ENCODE measurements at places on chromosomes 16 and 17.

DNA sequence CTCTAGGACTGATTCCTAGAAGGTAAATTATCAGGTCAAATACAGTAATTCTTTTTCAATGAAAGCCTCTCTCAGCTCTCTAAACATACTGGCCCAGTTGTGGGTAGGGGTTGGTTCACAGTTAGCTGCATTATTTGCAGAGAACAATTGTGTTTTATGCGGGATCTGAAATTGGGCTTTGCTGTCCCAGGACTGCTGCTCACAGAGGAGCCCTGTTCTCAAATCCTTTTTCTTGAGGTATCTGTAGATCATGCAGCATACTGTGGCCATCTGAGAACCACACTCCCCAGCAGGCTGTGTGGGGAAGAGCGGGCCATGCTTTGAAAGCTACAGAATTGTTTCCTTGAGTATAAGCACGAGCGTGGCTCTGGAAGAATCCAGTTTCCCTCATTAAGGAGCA lies 17.5 kb downstream of the MTHFSD start:
- no peak for DNase-seq

DNA sequence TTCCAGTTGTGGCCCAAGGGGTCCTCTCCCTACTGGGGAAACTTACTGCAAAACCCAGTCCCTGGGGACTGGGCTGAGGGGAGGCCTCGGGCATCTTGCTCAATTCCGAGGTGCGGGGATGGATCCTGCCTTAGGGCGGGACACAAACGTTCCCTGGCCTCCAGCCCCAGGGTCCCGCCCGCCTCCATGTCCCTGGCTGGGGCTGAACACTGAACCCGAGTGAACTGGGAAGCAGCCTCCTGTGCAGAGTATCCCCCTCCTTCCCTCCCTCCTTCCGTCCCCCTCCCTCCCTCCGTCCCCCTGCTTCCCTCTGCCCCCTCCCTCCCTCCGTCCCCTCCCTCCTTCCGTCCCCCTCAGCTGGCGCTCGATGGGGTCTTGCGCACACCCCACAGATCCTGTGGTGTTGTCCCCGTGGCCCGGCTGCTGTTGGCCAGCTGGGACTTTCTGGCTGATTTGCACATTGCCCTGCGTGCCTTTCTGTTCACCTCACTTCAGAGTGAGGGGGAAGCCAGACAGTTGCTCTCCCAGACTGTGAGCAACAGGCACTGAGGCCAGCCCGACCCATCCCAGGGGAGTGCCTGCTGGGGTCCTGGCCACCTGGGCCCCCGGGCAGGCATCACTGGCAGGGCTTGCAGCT lies 5.5 kb downstream of the TRAF7 start:
- DNase-seq = no peak

GRCh38 chr17:71084219-71084618 lies 914.9 kb downstream of the KCNJ2 start:
- DNase-seq = no peak

DNA sequence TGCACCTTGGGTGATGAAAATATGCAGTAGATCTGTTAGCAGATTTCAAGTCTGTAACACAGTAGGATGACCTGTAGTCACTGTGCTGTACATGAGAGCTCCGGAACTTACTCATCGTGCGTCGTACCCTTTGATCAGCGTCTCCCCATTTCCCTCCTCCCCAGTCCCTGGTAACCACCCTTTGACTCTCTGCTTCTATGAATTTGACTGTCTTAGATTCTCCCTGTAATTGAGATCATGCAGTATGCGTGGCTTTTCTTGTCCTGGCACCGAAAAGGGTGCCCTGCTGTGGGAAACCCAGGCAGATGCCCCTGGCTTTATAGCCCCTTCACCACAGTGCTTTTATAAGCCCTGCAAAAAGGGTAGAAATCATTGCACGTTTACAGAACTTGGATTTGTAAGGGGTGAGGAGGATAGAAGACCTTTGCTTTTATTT lies 20.5 kb downstream of the CLEC16A start:
- peak; percentile 78 for DNase-seq

DNA sequence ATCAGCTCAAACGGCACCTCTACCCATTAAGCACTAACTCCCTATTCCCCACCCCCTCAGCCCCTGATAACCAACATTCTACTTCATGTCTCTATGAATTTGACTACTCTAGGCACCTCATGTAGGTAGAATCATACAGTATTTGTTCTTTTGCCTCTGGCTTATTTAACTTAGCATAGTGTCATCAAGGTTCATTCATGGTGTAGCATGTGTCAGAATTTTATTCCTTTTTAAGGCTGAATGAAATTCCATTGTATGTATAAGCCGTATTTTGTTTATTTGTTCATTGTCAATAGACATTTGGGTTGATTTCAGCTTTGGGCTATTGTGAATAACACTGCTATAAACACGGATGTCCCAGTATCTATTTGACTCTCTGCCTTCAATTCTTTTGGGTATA lies 794.9 kb upstream of the SOX9 start:
- DNase-seq = no peak

DNA sequence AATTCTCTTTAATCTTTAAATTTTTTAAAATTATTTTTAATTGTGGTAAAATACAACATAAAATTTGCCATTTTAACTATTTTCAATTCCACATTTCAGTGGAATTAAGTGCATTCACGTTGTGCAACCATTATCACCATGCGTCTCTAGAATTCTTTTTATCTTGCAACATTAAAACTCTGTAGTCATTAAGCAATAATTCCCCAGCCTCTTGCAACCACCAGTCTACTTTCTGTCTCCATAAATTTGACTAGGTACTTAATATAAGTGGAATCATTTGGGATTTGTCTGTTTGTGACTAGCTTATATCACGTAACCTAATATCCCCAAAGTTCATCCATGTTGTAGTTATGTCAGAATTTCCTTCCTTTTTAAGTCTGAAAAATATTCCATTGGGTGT lies 79.1 kb downstream of the TAOK1 start:
- DNase-seq = no peak

DNA sequence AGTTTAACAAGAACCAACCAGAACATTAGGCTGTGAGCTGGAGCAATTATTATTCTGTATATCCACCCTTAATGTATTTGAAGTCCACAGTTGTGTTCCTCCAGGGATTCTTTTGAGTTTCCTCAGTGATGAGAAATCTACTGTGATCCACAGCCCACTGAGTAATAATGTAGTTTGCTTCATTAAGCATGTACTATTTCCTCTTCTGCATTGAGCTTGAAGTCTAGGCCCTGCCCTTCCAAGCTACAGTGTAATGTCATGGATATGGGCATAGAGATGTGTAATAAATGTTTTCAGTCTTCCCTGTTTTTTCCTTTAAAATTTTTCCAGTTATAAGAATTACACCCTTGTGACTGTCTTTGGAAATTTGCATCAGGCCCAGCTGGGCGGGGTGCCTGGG lies 36.4 kb upstream of the SLC12A3 start:
- no peak for DNase-seq

DNA sequence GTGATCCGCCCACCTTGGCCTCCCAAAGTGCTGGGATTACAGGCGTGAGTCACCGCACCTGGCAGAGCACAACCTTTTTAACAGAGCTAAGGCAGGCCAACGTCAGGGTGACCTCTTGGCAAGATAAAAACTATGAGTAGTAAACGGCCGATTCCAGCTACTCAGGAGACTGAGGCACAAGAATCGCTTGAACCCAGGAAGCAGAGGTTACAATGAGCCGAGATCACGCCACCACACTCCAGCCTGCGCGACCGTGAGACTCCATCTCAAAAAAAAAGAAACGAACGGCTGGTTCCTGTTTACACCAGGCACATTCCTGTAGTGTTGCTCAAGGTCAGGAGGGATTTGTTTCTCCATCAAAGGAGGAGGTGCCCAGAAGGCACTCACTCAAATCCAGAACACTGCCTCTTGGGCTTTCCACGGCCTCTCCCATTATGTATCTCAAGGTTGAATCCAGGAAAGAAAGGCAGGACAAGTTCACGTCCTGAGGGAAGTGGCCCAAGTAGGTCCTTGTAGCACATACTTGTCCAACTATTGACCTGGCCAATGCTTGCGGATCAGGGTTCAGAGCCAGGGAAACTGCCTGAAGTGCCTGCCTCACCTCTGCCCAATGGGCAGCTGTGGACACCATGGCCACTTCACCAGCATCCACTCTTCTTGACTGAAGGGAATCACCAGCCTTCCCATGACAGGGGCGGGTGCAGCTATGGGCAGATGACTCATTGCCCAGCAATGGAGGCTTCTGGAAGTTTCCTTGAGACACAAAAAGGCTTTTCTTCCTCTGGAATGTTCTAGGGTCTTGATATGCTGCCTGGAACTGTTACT lies 13.5 kb downstream of the KNOP1 start:
- DNase-seq = no peak

- DNase-seq = no peak
Measured at GRCh38 chr16:68740628-68741346, 3.7 kb downstream of the CDH1 start.

DNA sequence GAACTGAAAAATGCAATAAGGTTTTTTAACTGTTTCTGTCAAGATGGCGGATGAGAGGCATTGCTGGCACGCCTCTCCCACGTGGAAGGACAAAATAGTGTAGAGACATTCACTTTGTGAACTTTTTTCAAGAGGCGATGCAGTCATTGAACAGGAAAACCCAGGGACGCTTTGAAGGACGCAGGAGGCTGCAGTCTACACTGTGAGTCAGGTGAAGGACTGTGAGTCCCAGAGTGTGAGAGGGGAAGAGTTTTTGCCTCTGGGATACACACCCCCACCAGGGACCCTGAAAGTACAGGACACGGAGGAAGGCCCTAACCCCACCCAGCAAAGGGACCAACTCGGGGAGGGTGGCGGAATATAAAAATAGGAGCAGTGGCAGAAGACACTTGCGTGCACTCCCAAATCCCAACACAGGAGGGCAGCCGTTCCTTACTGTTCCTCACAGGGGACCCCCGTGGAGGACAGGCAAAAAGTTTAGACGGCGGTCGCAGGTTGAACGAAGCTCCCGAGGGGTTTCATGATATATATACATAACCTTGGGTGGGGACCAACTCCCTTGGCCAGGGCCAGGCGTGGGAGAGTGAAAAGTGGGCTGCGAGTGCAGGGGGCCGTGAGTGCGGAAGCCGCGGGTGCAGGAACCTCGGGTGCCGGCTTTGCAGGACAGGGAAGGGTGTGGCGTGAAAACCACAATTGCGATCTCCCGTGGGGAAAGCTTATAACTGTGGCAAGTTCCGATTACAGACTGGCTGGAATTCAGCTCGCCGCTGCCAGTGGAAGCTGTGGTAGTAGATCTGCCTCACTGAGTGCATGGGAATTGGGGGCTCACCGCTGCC lies 82.0 kb upstream of the ALOX12 start:
- DNase-seq = peak; percentile 78

DNA sequence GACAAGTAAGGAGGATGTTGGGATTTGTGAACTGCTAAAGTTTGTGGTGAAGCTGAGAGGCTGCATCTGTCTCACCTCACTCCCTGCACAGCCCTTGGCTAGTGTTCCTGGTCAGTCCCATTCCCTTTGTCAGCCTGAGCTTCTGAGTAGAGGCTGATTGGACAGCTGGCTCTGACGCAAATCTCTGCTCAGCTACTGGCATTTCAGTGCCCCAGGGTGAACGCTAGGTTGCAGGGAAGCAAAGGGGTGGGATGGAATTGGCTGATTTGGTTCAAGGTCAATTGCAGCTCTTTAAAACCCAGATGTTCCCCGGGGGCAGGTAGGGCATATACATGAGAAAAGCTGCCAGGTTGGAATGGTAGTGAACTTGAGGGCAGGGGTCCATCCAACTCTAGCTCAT lies 23.1 kb upstream of the CNOT1 start:
- no peak for DNase-seq

DNA sequence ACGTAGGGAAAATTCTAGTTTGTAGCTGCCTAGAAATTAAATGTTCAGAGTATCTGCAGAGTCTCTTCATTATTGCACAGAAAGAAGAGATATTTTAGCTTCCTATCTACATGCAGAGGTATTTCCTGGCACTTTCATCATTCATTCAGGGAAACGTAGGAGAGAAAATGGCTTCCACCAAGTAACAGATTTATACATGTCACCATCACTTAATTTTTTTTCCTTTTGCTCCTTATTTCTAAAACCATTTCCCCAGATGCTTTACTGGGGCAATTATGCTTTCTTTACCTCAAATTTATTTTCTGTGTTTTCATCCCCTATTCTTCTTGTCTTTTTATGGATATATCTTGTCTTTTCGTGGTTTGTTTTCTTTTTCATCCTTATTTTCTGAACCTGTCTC lies 18.5 kb downstream of the ATP6V0A1 start:
- no peak for DNase-seq

DNA sequence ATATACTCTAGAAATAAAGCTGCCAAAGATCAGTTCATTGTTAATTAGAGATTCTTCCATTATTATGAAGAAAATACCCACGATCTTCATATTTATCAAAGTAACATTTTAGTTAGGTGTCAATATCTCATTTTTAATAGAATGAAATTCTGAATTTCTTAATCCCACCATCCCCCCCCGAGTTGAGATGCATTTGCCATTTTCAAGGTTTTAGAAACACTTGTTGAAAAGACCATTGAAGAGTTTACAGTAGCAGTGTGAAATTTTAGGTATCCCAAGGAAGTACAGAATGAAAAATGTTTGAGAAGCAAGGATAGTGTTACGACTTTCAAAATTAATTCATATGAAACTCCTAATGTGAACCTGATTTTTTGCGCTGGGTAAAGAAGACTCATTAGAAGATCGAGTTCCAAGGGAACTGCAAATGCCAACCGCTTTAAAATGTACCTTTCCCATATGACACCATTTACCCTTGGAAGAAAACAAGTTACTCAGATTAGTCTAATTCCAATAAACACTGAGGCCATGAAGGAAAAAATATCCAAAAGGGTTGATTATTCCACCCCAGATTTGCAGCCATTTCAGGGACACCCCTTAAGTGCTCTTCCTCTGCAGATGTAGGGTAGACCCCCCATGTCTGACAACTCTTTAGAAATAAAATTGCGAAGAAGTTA lies 731 bp downstream of the IKZF3 start:
- peak; percentile 25 for DNase-seq

GRCh38 chr16:78985716-78986605 lies 614.6 kb downstream of the MAF start:
- no peak for DNase-seq

- no peak for DNase-seq
Measured at GRCh38 chr17:61662741-61663140, 71.7 kb upstream of the NACA2 start.

DNA sequence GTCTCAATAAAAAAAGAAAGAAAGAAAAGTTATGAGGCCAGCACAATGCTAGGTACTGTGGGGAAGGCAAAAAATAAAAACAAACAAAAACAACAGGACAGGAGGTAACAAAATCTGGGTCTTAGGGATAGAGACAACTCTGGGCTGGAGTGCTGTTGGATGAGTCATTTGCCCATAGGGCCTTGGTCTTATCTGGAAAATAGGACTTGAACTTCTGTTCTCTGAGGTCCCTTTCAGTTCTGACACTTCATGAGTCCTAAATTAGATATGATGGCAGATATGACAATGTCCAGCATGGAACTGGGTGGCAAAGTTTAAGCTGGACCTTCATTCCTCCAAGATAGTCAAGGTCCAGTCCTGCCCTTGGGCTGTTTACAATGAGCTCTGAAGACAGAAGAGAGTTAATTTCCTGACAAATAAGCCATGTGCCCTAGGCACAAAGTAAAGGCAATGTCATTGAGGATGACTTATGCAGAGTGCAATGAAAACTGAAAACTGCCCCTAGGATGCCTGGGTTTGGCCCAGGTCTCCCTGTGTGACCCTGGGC lies 8.9 kb upstream of the HDAC5 start:
- no peak for DNase-seq

Measured in CD4-positive, alpha-beta T cell treated with Interleukin-17A for 1 hour (primary cell).